ENCODE measurements at places on chromosomes 4 and X.

DNA sequence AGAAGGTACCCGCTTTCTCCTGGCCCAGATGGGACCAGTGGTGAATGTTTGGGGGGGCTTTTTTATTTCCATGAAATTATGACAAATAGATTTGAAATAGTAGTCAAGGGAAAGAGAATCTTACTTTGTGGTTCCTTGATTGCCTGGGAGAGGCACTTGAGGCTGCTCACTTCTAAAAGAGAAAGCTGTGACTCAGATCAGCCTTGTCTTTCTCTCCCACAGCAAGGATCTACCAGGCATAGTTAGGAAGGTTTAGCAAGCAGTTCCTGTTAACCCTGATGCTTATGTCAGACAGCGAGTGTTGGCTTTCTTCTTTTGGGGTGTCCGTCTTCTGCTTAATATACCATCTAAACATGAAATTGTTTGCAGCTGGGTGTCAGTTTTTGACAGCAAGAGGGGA is 114.5 kb downstream of the TSPAN7 start:
- DNase-seq: no peak

GRCh38 chr4:171118091-171118490 is 695.1 kb upstream of the GALNTL6 start:
- DNase-seq: no peak

DNA sequence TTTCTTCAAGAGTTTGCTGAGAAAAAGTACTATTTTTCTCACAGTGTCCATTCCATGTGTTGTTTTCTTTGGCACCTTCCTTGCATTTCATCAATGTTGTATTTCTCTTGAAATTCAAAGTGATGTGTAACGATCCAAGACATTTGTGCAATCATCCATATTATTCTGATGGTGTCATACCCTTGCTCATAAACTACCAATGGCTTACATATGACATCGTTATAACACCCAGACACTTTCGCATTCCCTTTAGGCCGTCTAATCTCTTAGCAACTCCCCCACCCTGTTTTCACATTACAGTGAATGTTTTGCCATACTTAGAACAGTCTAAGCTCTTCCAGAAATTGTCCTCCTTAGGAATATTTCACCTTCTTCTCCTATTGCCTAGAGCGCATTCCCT is 1779.0 kb downstream of the PCDH7 start:
- peak; percentile 83 for DNase-seq

DNA sequence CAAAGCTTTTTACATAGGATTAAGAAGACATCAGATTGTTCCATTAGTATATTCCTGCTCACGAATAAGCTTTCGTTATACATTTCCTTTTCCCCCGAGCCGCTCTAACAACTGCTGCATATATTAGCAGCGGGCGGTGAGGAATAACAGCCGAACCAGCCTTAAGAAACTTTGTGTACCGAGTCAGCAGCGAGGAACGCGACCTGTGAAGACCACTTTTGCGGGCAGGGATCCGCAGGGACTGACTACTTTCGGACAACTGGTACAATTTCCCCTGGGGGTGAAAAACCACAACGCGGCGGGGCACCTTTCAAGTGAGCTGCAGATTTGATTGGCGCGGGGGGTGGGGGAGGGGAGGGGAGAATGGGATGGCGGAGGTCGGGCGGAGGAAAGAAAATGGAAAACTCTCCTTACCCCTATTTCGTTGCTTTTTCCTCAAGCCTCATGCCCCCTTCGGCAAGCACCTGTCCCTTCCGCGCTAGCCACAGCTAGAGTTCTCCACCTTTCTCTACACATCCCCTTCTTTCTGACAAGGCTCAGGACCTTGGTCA is 5.9 kb upstream of the PITX2 start:
- no peak for DNase-seq

DNA sequence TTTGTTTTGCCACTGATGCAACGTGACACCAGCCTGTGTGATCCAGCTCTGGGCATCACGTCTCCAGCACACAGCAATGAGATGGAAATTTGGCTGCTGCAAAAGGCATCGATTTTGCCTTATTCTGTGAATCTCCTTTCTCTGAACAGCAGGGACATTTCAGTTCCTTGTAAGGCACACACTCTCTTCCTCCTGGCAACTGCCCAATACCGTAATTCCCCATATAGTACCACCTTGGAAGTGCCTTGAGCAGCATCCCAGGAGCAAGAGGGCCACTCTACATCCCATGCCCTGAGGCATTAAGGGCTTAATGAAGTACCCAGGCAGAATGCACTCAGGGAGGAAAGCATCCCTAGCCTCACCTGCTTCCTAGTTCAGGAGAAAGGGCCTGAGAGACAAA is 10.5 kb upstream of the MAMLD1 start:
- peak; percentile 28 for DNase-seq

GRCh38 chrX:107629540-107629909 is 1.2 kb downstream of the PRPS1 start:
- peak; percentile 48 for DNase-seq

- no peak for DNase-seq
These were observed 103.6 kb downstream of the CHIC2 start for GRCh38 chr4:53960843-53961242.

DNA sequence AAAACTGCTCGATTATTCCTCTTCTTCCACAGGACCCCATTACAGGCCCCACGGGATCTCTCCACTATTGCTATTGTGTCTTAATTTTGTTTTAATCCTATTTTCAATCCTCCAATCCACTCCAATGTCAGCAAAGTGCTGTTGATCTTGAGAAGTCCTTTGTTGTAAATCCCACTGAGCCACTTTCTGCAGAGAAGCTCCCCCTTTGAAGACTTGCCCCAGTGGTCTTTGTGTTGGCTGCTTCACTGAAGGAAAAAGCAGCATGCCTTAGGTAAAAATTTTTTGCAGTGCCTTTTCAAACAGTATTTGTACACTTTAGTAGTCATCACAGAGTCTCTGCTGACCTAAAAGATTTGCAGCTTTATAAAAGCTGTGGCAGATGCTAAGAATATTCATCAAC is 252.0 kb upstream of the SLC7A11 start:
- no peak for DNase-seq

DNA sequence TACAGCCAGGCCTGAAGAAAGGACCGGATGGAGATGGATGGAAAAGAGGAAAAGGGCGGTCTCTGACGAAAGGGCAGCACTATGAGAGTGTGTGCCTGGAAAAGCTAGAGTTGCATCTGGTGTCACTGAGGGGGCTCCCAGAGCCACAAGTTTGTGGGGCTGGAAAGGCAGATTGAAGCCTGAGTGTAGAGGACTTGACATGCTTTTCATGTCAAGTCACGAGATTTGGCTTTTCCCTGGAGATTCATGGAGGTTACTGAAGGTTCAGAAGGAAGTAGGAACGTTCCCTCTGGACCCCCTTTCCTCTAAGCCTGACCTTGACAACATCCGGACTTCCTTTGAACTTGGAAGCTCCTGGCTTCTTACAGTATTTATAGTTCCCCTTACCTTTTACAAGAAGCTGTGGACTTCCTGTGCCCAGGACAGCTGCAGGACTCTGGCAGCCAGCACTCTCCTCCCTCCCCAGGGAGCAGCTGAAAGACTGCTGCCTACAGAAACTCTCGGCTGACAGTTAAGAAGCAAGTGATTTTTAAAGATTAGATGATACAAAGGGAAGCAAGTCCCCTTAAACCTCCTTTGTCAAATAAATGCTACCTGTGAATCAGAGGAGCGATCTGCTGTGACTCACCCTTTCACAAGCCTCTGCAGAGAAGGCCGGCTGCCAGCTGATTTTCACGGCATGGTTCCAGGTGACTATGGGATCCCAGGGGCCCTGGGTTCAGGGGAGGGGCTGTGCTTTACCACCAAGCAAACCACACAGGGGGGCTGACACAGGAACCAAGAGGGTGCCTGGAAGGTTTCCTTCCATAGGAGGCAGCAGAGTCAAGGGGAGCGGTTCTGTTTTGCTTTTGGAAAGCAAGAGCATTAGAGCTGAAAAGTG is 72.9 kb upstream of the STIM2 start:
- DNase-seq: peak; percentile 67

GRCh38 chr4:121003863-121004262 is 68.5 kb downstream of the NDNF start:
- DNase-seq: no peak

DNA sequence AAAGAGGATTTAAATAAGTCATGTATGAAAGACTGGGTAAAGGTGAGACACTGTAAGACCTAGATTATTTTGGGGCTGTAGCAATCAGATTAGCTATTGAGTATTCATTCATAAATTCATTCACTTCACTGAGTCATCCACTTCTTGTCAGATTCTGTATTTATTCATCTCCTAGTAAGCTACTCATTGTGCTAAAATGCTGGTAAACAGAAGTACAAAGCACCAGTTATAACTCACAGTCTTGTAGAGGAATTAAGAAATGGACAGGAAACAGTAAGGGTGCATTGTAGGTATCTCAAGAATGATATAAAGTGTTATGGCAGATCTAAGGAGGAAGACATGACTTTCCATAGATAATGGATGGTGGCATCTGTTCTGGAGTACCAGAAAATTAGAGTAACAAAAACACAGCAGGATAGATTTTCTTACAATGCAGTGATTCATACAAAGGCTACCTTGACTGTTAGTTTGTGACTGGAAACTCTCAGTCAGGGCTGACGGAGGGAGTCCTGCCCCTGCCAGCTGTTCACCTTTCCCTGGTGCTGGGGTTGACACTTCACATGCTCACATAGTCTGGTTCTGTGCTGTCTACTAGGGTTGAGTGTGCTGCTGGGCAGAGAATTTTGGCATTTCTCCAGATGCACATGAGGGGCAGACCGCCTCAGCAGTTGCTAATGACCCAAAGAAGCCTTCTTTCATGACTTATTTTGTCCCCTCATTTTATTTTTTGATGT is 26.5 kb upstream of the HAND2 start:
- DNase-seq: no peak

GRCh38 chrX:47226071-47226470 is 6.7 kb upstream of the USP11 start:
- DNase-seq: no peak

DNA sequence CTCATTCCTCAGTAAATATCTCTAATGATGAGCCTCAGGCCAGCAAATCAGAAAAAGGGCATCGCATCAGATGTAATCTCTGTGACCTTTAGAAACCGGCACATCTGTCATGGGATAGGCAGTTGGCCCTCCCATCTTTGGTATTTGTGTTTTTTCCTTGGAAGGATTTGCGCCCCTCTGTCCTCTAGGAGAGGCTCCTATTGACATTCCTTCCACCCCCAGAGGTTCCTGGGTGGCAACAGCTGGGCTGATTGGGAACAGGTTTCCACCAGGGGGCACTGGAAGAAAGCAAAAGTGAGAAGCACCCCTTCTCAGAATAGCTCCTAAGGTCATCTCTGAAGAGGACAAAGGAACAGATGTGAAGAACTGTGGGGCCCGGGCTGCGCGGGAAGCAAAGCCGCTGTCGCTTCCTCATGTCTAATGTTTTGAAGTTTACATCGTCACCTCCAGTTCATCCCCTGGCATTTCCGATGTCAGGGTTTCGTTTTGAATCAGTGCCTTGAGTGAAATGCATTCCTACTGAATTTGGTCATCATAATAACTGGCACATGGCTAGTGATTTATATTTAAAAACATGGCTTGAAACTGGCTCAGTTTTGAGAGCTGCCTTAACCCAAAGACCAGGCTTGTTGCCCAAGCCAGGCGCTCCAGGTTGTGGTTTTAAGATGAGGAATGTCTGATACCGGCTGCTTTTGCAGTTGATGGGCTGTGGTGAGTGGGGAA is 6.2 kb downstream of the TXK start:
- peak; percentile 95 for DNase-seq

DNA sequence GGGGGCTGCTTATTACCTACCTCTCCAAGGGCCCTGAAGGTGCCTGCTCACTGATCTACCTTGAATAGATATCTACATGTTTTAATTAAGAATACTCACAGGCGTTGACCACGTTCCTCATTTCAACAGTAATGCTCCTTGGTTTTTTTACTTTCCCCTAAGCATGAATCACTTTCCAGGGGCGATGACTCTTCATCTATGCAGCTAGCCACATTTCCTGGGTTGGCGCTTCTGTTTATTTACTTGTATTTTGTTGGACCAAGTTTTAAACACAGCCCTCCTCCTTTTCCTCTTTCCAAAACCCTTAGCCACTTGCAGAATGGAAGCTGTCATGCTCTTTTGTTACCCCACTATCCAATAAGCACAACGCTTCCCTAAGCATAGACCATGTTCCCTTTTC is 50.8 kb downstream of the CBLL2 start:
- DNase-seq: peak; percentile 33

- no peak for DNase-seq
These were observed 48.9 kb upstream of the SPIN3 start for GRCh38 chrX:57044245-57044644.

GRCh38 chrX:5474282-5474681 is 754.4 kb downstream of the NLGN4X start:
- no peak for DNase-seq

DNA sequence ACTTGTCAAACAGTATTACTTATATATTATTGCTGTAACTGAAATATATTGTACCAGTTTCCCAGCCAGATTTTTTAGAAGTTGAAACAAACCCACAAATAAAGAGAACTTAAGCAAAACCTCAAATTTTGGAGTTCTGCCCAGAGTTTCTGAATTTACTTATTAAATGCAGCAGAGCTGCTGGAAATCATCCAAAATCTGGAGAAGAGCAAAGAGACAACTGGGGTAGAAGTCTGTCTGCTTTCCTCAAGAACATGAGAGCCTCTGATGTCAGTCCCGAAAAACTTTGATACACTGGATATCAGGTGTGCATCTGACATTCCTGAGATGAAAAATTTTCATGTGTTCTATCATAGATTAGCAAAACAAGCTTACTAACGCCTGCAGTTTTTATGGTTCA is 325.9 kb downstream of the NR3C2 start:
- DNase-seq: peak; percentile 4

DNA sequence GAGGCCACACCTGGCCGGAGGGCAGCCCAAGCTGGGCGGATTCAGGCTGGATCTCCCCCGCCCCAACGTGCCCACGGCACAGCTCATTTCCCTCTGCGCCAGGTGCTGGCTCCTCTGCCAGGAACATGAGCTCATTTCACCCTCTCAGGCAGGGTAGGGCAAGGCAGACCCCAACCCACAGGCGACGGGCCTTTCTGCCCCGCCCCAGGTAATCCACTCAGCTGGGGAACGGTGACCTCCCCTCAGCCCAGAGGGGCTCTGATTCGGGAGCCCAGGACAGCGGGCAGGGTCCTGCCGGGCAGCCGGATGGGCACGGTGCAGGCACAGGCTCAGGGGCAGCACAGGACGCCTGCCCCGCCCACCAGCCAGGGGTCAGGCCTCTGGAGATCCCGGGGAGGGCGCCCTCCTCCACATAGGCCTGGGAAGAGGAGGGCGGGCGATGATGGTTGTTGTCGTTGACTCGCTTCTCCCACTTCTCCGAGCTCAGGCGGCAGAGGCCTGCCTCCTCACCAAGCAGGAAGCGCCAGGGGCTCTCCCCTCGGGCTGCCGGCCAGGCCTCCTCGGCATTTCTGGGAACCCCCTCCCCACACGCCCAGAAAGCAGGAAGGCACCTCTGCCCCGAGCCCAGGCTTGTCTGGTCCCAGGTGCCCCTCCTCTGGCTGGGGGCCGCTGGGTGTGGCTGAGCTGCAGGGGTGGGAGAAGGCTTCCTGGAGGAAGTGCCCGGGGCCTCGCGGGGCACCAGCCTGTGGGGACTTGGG is 31.1 kb downstream of the TACC3 start:
- no peak for DNase-seq

GRCh38 chr4:176566769-176567168 is 226.0 kb downstream of the VEGFC start:
- no peak for DNase-seq
